Fibroblast of skin of left biceps (primary cell): ENCODE measurements at places on chromosomes 12 and 14.
A peak's percentile ranks its signal among the peaks of the same experiment; 100 is the strongest.

DNA sequence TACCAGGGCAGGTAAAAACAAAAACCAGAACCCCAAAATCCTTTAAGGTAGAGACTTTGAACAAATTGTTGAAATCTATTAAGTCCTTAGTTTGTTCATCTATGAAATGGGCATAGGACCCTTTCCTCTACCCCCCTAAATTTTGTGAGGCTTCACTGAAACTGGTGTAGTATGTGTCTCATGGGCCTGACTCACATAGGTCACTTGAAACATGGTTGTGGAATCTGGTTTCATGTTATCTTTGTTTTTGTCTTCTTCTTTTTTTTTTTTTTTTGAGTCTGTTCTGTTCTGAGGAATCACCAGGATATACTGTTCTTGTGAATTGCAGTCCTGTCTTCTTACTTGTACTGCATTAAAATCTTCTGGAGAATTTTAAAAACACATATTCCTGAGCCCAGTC lies 202.2 kb downstream of the KTN1 start:
- no peak for DNase-seq

DNA sequence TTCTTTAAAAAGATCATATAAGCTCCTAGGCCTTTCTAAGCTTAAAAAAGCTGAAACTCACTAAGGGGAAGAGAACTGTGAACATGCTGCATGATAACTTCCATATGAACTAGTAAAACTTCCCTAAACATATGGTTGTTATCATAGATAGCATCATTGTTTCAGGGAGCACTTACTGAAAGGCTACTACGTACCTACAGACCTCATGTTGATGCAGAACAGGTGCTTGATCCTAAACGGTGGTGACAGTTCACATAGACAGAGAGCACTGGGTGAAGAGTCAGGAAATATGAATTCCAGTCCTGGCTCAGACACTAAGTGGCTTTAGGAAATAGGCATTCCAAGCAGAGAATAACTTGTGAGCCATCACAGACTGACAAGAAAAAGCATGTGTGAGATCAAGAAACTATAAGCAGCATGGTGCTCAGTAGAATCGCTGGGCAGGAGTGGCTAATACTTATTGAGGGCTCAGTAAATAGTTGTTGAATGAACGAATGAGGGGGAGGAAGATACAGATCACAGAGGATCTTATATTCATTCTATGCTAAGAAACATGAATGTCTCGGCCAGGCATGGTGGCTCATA lies 78.4 kb upstream of the NUDT4 start:
- no peak for DNase-seq

- no peak for DNase-seq
These were observed 964.2 kb downstream of the NRXN3 start for GRCh38 chr14:79134361-79134760.

- DNase-seq = no peak
These were observed 82.3 kb upstream of the ST8SIA1 start for GRCh38 chr12:22416801-22417200.

GRCh38 chr12:10368206-10369171 lies 21.4 kb downstream of the KLRK1 start:
- DNase-seq = no peak

DNA sequence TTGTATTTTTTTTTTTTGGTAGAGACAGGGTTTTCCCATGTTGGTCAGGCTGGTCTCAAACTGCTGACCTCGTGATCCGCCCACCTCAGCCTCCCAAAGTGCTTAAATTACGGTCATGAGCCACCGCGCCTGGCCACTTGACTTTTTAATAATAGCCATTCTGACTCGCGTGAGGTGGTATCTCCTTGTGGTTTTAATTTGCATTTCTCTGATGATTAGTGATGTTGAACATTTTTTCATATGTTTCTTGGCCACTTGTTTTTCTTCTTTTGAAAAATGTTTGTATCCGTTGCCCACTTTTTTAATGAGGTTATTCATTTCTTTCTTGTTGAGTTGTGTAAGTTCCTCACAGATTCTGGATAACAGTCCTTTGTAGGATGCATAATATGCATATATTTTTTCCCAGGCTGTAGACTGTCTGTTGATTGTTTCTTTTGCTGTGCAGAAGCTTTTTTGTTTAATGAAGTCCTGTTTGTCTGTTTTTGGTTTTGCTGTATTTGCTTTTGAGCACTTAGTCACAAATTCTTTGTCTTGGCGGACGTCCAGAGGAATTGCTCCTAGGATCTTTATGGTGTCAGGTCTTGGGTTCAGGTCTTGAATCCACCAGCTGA lies 10.3 kb upstream of the PGAM5 start:
- DNase-seq = no peak

DNA sequence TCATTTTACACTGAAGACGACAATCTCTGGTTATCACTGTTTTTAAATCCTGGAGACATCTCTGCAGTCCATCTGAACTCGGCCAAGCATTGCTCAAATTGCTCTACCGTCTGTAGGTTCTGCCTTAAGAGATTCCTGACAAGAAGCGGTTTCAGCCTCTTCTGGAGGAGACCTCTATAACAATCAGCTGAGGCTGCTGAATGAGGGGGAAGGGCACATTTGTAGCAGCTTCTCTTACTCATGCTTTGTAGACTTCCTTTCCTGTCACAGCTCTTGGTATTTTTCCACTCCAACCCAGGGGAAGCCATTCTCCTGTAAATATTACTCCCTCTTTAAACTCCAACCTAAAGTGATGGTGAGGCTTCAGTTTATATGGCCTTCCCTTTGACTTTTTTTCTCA lies 3.0 kb downstream of the ARG2 start:
- DNase-seq = peak; percentile 56

GRCh38 chr12:81809829-81810595 lies 50.9 kb upstream of the PPFIA2 start:
- DNase-seq = no peak

DNA sequence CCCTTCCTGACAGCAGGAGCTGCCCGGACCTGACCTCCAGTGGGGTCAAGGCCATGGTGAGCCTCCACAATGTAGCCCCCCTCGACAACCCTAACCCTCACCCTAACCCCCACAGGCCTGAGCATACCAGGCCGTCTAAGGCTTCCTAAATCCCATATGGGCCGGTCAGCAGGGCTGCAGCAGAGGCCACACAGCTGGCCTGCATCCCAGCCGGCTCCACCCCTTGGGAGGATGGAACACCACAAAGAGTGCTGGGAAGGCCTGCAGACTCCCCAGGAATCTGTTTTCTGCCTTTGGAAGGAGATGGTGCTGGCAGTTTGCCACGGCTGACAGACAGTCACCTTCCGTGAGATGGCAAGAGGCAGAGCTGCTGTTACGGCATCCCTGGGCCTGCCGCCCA lies 2.8 kb downstream of the TMEM179 start:
- no peak for DNase-seq

GRCh38 chr12:6192604-6193380 lies 7.4 kb upstream of the CD9 start:
- no peak for DNase-seq

DNA sequence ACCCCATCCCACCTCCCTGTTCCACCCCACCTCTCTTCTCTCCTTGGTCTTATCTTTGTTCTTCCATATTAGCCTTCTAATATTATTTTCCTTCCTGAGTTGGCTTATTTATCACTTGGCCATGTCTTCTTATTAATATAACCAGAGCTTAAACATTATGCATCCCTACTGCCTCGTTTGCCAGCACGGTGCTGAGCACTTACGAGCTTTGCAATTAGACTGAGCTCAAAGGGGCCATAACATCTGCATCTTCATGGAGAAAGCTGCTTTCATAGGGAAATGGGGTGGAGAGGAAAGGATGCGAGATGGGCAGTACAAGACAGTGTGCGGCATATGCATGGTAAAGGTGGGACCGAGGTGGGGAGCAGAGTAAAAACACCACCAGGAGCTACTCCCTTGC lies 342.8 kb downstream of the FUT8 start:
- no peak for DNase-seq

DNA sequence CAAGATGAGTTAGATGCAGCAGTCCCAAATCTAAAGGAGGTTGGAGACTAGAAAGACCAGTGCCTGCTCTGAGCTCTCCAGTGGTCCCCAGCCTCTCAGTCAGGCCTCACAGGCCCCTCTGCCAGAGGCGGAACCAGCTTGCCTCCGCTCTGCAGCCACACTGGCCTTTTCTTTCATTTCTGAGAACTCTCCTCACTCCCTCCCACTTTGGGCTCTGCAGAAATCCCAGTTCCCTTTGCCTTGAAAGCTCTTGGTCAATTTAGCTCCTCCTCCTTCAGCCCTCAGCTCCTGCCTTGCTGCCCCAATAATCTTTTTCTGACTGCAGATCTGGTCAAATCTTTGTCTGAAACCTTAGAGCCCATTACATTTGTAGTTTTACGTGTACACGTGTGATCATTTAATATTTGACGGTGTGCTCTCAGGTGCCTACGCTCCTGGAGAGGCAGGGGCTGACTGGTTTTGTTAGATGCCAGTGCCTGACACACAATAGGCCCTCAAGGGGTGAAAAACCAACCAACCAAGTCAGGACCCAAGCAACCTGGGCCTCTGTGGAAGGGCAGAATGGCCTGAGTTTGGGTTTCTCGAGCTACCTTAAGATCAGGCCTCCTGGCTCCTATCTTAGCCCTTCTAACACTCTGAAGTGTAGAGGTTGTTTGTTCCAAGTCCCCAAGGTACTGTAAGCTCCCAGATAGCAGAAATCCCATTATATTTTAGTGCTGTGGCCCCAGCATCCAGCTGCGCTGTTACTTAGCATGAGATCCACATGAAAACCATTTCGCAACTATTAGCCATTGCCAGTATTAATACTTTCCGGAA lies 1.1 kb upstream of the NUDT4 start:
- DNase-seq = no peak

- DNase-seq = no peak
These were observed 3.8 kb upstream of the MYF5 start for GRCh38 chr12:80712866-80713265.

DNA sequence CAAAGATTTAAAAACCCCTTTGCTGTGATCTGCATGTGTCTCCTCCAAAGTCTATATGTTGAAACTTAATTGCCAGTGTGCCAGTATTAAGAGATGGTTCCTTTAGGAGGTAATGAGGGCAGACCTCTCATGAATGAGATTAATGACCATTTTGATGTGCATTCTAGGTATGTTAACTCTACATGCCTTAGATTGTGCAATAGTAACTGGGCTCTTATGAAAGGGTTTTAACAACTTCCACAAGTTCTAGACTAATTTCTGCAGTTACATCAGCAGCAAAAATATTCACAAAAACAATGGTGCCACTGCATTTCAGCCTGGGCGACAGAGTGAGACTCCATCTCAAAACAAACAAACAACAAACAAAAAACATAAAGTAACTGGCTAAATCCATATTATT lies 3.8 kb upstream of the TAS2R10 start:
- DNase-seq = no peak

GRCh38 chr12:1836854-1837421 lies 16.6 kb downstream of the LRTM2 start:
- no peak for DNase-seq

GRCh38 chr12:10249690-10250455 lies 37.2 kb downstream of the GABARAPL1 start:
- no peak for DNase-seq

- no peak for DNase-seq
These were observed 45.2 kb upstream of the PPP2R5C start for GRCh38 chr14:101716077-101716950.

GRCh38 chr12:106645465-106646330 lies 62.9 kb downstream of the RFX4 start:
- DNase-seq = no peak

GRCh38 chr12:104055686-104056388 lies 5.8 kb upstream of the GLT8D2 start:
- no peak for DNase-seq

GRCh38 chr12:132487311-132487741 lies 2.6 kb upstream of the FBRSL1 start:
- no peak for DNase-seq

DNA sequence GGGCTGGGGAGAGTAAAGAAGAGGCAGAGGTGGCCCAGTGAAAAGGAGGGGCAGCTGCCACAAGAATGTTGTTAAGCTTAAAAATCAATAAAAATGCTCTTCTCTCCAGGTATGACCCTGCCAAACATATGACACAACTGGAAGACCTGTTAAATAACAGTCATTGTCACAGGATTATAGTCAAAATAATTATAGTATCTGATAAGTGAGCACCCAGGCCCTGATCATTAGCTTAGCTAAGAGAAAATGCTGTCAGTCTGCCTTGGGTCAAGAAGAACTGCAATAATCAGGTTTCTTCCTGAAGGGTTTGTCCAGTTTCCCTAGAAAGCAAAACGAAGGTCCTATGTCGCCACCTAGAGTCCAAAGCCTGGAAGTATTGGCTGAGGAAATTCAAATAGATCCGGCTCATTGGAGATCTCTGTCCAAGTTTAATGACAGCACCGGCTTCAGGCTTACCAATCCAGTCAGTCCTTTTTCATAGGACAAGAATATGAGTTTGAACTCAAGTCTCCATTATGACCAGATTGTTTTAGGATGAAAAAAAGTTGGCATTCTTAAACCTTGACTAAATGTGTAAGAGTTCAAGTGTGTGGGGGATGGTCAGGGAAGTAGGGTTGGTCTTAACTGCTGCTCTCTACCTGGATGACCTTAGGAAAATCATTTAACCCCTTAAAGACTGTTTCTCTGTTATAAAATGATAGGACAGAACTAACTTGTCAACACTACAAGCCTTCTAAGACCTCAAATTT lies 22.5 kb upstream of the NKX2-8 start:
- DNase-seq = peak; percentile 24

DNA sequence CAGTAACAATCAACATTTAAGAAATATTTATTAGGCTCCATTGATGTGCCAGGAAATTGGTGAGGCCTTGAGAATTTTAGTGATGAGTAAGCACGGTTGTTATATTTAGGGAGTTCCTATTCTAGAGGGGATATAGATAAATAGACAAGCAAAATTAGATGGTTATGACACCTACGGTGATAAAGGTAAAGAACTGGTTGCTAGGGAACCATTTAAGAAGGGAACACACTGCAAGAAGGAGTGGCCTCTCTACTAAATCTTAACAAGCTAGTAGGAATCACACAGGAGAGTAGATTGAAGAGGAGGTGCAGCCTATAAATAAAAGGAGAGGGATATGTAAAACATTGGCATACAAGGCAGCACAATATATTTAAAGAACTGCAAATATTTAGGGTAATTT lies 155.2 kb downstream of the LRIG3 start:
- no peak for DNase-seq

DNA sequence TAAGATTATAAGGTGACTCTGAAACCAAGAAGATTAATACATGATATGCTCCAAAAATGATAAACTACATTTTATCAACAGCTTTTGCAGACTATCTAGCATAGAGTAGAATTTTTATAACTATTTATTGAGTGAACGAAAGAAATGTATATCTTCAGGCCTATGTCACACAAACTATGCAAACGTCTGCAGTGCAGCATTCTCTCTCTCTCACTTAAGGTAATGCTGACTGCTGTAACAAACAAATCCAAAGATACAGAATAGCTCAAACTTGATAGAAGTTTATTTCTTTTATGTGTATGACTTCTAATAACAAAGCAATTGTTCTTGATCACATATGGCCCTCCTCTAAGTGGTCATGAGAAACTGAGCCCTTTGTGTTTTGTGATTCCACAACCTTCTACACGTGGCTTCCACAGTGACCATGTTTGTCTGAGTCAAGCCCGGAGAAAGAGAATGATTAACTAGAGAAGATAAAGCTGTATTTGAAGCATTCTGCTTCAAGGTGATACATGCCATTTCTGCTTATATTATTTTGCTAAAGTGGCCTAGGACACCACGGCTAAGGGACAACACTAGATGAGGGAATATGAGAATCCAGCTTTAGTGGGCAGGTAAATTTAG lies 1352.7 kb upstream of the TMEM132C start:
- no peak for DNase-seq

GRCh38 chr12:52147367-52147963 lies 44.3 kb downstream of the KRT80 start:
- DNase-seq = peak; percentile 92
